ENCODE measurements at places on chromosomes 4 and X. TPM values are rescaled to one million over a fixed set of nuclear protein-coding genes. Genes with fewer than 3 reads are reported as not detected.

CTAG2 gene
- total RNA-seq: not detected

GAGE2A gene
- not detected for total RNA-seq

NFXL1 gene
- total RNA-seq: 10.5 TPM

LANCL3 gene
- total RNA-seq: 0.38 TPM

RPL9 gene
- 2,886 TPM for total RNA-seq

SYNPO2 gene
- total RNA-seq: 13.6 TPM

TAF7L gene
- 0.38 TPM for total RNA-seq

RTL5 gene
- total RNA-seq: 2.0 TPM

PGRMC1 gene
- 178 TPM for total RNA-seq

PPP4R3C gene
- not detected for total RNA-seq

PGRMC2 gene
- total RNA-seq: 28.2 TPM

IQCM gene
- total RNA-seq: not detected

HSFX1 gene
- 0.85 TPM for total RNA-seq

VGLL1 gene
- not detected for total RNA-seq

PRDM8 gene
- total RNA-seq: 8.8 TPM

DNAAF6 gene
- not detected for total RNA-seq

CT45A2 gene
- total RNA-seq: not detected

HHIP gene
- 69.6 TPM for total RNA-seq

BMP15 gene
- not detected for total RNA-seq

CT45A10 gene
- total RNA-seq: not detected

ITGB1BP2 gene
- 1.2 TPM for total RNA-seq

ERAS gene
- not detected for total RNA-seq

DDIT4L gene
- total RNA-seq: 4.6 TPM

ODAPH gene
- total RNA-seq: not detected

CYP2U1 gene
- total RNA-seq: 5.8 TPM

MAB21L2 gene
- 8.4 TPM for total RNA-seq

NXF2B gene
- total RNA-seq: not detected

INTS6L gene
- total RNA-seq: 5.4 TPM

ARX gene
- not detected for total RNA-seq

CDS1 gene
- under 0.01 TPM for total RNA-seq

NKX6-1 gene
- not detected for total RNA-seq

TEX13D gene
- not detected for total RNA-seq

ATP1B4 gene
- not detected for total RNA-seq

TGIF2LX gene
- not detected for total RNA-seq

SPATA4 gene
- total RNA-seq: 0.28 TPM

PLAC1 gene
- total RNA-seq: not detected

GPR50 gene
- total RNA-seq: not detected

FAM9C gene
- total RNA-seq: not detected

ZNF280C gene
- total RNA-seq: 1.7 TPM

CYLC1 gene
- not detected for total RNA-seq

CNGA1 gene
- 0.56 TPM for total RNA-seq

ASB12 gene
- not detected for total RNA-seq

VCX2 gene
- total RNA-seq: 0.19 TPM

ZFP92 gene
- 0.19 TPM for total RNA-seq

HMX1 gene
- total RNA-seq: not detected

TMPRSS11A gene
- total RNA-seq: not detected

NHSL2 gene
- 0.77 TPM for total RNA-seq

MGAT4D gene
- not detected for total RNA-seq

ADH1C gene
- total RNA-seq: not detected

NOA1 gene
- 12.7 TPM for total RNA-seq

AMBN gene
- total RNA-seq: not detected

JCHAIN gene
- total RNA-seq: 2.0 TPM

PDGFRA gene
- 295 TPM for total RNA-seq

MSX1 gene
- total RNA-seq: 0.56 TPM

IL3RA gene
- total RNA-seq: 0.19 TPM
